ENCODE measurements at places on chromosomes 12 and 14.

DNA sequence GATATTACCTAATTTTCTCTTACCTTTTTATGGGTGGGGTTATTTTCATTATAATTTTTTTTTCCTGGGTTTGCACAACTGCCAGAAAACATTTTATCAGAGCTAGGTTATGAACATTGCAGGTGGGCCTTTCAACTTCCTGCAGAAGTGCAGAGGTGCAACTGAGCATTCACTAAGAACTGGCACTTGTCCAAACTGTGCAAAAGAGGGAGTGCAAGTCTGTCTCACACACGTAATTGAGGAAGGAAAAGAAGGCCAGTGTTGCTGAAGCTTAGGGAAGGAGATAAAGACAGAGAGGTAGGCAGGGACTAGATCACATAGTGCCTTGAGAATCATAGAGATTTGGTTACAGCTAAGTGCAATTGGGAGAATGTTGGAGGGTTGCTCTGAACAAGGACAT, 14.1 kb upstream of the AMN1 start:
- no peak for DNase-seq

DNA sequence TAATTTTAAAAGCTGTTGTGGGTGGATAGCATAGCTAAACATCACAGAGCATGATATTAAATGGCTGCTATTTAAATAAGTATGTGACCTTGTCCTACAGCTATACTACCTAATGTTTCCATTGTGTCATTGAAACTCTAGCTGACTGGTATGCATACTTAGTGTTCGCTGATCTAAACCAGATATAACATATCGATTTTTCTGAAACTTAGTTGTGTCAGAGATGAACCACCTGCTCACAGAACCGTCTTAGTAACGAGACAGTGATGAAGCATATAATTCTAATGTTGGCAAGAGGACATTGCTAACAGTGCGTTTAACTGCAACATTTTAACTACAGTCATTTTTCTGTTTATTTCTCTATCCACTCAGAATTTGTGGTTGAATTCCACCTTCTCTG, 36.1 kb upstream of the NUAK1 start:
- no peak for DNase-seq

DNA sequence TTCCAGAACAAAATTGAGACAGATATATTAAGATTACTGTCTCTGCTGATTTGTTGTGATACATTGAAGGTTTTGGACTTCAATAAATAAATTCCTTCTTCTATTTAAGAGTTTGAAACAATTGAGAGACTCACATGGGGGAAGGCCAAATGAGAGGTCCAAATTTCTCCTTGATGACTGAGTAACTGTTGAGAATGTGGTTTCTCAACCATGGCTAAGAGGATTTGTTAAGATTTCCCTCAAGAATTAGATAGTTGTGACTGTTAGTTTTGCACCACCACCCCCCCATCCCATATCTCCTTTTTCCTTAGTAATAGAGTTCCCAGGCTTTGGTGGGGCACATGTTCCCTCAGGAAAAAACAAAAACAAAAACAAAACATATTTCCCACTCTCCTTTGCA, 47.7 kb upstream of the IGF1 start:
- no peak for DNase-seq

DNA sequence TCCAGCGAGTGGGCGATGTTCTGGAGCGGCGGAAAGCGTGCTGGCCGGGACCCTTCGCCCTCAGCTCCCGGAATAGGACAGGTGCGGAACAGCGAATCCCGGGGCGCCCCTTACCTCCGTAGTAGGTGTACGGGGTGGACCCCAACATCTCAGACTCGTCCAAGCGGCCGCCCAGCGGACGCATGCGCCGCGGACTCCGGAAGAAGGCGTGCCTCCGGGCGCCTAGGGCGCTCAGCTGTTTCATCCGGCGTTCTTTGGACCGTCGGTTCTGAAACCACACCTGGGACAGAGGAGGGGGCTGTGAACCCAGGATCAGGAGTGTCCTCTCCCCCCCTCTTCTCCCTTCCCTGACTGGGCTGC, 4.5 kb downstream of the LHX5 start:
- no peak for DNase-seq

- DNase-seq: no peak
These were observed 244.2 kb upstream of the CRY1 start for GRCh38 chr12:107337346-107338095.

- no peak for DNase-seq
These were observed 408.8 kb downstream of the FUT8 start for GRCh38 chr14:65821224-65821753.

- no peak for DNase-seq
These were observed 344.4 kb upstream of the STXBP6 start for GRCh38 chr14:25394356-25394755.

GRCh38 chr14:64700290-64700689, 3.9 kb upstream of the PLEKHG3 start:
- DNase-seq: no peak

DNA sequence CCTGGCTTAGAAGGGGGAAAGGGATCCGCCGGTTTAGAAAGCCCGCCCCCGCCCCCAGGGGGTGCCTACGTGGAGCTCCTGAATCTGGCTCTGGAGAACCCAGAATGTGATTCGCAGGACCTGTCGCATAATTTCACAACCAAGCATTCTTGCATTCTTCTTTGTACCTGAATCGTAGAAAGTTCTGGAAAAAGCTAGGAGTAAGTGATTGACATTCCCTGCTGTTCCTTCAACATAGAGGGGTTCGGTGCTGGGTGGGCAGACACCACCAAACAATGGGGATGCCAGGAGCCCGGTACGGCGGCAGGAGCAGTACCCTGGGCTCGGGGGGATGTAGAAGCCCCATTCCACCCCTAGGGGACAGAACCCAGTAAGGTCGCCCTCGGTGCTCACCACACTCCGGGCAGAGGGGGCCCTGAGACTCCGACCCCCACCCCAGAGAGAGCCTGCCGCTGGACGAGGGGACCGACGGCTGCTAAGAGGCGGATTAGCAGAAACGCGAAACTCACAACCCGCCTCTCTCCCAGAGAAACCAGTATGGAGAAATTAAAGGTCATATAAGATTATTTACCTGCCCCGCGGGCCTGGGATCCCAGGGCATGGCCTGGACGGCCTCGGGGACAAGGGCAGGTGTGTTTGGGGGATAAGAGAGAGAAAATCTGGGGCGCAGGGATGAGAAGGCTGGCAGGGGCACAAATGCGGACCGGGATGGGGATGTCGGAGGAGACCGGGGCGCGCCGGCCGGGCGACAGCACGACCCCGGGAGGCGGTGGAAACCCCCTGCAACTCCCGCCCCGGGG, 520 bp downstream of the CSRP2 start:
- no peak for DNase-seq

- no peak for DNase-seq
These were observed at the start of gene SMIM41 for GRCh38 chr12:52079576-52080402. Gene SMIM41 (plus strand): TSS chr12:52079704. CDS start chr12:52079780, 76 bp downstream.

- DNase-seq: no peak
These were observed 2.0 kb upstream of the WSCD2 start for GRCh38 chr12:108126990-108127501.

DNA sequence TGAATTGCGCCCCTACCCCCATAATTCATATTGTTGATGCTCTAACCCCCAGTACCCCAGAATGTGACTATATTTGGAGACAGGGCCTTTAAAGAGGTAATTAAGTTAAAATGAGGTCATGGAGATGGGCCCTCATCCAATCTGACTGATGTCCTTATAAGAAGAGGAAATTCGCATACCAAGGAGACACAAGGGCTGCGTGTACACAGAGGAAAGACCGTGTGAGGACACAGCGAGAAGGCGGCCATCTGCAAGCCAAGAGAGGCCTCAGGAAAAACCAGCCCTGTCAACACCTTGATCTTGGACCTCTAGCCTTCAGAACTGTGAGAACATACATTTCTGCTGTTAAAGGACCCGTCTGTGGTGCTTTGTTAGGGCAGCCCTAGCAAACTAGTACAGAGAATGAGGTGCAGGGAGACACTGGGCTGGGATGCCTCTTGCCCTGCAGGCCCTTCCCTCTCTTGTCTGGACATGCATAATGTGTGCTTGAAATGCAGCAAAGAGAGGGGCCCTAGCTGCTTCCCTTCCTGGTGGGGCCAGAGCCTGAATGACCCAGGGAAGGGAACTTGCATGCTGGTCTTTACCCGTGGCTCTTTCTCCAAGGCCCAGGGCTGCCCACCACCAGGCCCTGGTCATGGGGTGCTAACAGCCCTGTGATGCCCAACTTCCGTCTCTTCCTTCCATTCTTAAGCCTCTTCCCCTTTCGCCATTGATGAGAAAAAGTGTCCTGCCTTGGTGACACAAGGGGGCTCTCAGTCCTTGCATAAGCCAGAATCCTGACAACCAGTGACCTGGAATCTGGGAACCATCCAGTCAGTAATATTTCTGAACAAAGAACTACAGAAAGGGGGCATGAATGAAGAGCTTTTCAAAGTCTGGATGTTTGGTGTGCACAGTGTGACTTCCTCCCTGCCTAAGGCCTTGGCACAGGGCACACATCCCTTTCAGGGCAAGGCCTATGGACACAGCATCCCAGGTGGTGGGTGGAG, 50.0 kb upstream of the GPATCH2L start:
- no peak for DNase-seq

- DNase-seq: no peak
These were observed 180.3 kb upstream of the RTL1 start for GRCh38 chr14:101083564-101084435.

DNA sequence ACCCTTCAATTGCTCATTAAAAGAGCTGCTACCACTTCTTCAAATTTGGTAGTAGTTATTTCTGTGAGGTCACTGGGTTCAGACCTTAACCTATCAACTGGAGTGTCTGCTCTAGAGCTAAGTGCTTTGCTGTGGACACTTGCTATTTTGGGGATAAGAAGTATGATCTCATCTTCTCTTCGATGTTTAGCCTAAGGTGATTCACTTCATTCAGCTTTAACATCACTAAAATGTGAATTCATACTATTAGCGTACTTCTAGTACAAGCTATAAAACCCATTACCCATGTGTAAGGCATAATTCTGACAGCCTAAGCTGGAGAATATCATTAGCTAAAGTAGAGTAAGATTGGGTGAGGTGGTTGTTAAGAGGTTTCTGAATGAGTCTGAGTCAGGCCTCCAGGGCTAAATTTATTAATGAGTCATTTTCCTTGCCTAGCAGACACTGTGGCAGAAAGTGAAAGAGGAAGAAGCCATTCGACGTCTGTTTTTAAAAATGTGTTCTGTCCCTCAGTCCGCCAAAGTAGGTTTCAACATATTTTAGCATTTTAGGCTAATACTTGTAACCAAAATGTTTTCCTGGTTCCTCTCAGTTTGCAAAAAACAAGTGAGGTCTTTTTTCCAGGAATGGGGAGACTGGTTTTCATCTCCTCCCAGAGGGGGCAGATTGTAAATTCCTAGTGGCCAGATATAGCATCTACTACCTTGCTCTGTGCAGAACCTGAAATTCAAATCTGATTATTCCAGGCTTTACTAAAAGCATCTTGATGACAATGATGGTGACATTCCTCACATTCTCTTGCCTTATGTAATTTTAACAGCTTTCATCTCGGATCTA, 103.6 kb downstream of the SSPN start:
- DNase-seq: no peak

GRCh38 chr14:103132381-103133209, 9.3 kb downstream of the TNFAIP2 start:
- no peak for DNase-seq

DNA sequence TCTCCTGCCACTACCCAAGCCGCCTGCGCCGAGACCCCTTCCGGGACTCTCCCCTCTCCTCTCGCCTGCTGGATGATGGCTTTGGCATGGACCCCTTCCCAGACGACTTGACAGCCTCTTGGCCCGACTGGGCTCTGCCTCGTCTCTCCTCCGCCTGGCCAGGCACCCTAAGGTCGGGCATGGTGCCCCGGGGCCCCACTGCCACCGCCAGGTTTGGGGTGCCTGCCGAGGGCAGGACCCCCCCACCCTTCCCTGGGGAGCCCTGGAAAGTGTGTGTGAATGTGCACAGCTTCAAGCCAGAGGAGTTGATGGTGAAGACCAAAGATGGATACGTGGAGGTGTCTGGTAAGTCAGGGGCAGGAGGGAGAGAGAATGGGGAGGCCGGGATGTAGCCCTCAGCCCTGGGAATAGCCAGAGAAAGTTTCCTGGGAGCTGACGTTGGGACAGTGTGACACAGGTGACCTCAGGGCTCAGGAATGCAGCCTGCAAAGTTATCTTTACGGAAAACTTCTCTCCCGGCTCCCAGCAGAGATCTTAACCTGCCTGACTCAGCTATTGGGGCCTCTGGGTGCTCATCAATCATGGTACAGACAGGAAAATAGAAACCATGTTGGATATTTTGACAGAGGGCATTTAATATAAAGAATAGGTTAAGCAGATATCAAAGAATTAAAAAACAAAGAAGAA, 747 bp downstream of the HSPB8 start:
- DNase-seq: no peak

DNA sequence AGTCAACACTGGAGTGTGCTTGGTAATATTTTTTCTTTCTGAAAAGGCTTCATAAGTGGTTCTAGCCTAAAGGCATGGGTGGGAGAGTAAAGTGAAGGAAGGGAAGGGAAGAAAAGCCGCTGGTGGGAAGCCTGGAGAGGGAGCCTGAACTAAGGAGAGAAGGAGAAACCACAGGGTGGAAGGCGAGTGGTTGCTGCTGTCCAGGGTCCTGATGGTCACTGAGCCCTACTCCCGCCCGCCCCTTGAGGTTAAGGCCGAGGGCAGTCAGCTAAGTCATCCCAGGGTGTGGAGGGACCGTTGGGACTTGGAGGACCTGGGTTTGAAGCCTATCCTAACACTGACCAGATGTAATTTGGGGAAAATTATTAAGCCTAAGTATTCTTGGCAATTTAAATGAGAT, 189.1 kb downstream of the PIWIL1 start:
- DNase-seq: no peak

- no peak for DNase-seq
These were observed 237.2 kb upstream of the NPAS3 start for GRCh38 chr14:32701475-32701874.

GRCh38 chr14:24887623-24888304, 162.2 kb downstream of the STXBP6 start:
- DNase-seq: no peak

GRCh38 chr14:56400109-56400825, 179.3 kb upstream of the TMEM260 start:
- DNase-seq: no peak

DNA sequence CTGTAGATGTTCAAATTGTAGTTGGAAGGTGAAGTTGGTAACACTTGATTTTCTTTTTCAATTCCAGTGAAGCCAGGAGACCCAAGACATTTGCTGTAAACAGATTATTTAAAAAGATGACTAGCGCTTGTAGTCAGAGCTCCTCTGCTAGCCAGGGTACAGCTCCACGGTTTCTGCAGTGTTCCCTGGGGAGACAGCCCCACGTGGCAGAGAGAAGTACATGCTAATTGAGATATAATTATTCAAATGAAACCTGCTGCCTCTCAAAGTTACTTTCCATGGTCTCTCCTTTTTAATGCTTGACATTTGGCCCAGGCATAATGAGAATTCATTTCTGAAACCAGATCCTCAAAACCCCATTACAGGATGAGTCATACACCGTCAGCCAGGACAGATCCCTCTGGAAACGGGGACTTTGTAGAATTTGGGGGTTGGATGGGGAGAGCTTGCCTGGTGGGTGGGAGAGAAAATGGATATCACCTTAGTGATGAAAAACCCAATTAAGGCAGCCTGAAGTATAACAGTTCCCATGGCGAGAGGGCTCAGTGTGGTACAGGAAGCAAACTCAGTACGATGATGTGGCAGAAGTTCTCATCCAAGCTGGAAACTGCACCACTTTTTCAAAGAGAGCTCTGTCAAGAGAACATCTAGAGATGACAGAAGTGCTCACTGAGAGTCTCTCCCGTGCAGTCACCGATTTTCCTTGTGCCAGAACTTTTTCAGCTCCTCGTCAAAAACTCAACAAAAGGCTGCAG, 637.7 kb upstream of the TMEM132C start:
- no peak for DNase-seq

All from stimulated activated CD8-positive, alpha-beta memory T cell treated with anti-CD3 and anti-CD28 coated beads, Interleukin-4, amount 100 ng/mL, for 4 hours (primary cell).